Stomach (tissue), 19 donors: ENCODE measurements at places on chromosomes 5 and 9. TPM values are rescaled to one million over a fixed set of nuclear protein-coding genes. Genes with fewer than 3 reads are reported as not detected.
A peak's percentile ranks its signal among the peaks of the same experiment; 100 is the strongest.

DNA sequence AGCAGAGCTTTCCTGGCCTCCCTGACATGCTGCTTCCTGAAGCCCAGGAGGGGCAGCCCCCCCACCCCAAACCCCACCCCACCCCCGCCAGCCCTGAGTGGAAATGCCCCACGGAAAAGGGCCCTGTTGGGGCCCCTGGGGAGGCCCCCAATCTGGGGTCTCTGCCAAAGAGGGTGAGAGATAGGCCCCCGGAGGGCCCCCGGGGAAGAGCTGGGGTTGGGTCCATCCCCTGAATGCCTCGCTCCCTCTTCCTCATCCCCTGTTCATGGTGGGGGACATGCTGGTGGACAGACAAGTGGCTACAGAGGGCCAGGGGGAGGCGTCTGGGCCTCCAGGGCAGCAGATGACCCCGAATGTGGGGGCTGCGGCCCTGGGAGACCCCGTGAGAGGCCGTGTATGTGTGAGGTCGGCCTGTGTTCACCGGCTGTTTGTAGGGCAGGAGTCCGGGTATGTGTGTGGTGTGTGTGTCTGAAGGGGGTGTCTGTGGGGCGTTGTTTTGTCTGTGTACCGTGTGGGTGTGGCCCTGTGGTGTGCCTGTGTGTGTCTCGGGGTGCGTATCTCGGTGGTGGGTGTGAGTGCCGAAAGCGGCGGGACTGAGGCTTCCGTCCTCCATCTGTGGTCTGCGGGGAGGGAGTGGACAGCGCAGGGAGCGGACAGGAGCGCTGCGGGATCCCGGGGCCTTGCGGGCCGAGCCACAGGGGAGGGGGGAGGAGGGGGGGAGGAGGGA is 11.3 kb downstream of the C9orf50 start:
- DNase-seq: peak; percentile 87

- DNase-seq: no peak
These were observed 1672.0 kb upstream of the CDH9 start for GRCh38 chr5:28710360-28710759.

DNA sequence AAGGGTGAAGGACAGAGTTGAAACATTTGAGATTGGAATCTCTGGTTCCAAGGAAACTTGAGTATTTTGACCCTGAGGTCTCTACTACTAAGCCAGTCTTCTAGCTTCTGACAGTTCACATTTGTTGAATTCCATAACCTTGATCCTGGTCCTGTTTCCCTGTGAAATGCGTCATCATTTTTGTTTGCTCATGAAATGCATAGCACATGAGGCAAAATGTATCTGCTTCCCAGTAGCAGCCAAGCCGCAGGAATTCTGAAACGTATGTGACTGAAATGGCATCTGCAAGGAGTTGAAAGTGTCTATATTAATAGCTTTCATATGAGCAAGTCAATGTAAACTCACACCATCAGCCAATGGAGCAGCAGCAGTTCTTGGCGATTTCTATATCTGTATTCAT is 307.9 kb downstream of the CSNK1G3 start:
- DNase-seq: no peak

DNA sequence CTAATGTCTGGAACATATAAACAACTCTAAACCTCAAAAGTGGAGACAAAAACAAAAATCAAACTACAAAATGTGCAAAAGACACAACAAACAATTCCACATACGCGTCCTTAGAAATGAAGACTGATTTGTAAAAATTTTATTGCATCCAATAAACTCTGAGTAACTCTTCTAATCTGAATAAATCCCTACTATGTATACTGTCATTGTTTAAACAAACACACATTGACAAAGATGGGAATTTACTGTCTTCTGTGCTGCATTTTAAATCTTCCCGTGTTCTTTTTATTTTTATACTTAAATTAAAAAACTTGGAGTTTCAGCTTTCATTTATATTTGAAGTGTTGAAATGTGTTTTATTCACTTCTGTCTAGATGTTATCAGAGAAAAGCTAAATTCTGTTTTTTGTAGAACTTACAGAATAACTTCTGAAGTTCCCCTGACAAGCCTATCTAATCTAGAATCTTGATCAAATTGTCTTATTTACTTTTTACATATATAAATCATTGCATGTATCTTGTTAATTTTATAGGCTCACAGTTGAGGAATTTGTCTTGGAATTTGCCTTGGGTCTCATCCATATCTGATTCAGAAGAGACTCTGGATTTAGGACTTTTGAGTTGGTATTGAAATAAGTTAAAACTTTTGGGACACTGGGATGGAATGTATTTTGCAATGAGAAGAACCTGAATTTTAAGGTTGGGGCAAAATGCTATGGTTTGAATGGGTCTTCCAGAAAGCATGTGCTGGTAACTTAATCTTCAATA is 2064.4 kb upstream of the C9orf72 start:
- DNase-seq: no peak

DNA sequence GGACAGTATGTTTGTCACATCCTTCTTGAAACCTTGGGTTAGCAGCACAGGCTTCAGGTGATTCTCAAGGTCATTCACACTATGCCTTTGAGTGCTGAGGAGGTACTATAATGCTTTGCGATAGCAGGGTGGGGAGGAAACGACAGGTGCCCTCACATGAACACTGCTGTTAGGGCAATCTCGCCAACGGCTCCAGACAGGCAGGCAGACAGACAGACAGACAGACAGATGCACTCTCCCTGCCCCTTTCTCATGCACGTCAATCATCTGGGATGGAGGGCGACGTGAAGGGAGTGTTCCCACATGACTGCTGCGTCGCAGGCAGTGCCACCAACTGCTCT is 82.9 kb downstream of the RAPGEF1 start:
- DNase-seq: no peak

GRCh38 chr5:113760486-113760885 is 247.0 kb downstream of the YTHDC2 start:
- DNase-seq: no peak

GRCh38 chr5:173855162-173855994 is 32.8 kb upstream of the CPEB4 start:
- no peak for DNase-seq

DNA sequence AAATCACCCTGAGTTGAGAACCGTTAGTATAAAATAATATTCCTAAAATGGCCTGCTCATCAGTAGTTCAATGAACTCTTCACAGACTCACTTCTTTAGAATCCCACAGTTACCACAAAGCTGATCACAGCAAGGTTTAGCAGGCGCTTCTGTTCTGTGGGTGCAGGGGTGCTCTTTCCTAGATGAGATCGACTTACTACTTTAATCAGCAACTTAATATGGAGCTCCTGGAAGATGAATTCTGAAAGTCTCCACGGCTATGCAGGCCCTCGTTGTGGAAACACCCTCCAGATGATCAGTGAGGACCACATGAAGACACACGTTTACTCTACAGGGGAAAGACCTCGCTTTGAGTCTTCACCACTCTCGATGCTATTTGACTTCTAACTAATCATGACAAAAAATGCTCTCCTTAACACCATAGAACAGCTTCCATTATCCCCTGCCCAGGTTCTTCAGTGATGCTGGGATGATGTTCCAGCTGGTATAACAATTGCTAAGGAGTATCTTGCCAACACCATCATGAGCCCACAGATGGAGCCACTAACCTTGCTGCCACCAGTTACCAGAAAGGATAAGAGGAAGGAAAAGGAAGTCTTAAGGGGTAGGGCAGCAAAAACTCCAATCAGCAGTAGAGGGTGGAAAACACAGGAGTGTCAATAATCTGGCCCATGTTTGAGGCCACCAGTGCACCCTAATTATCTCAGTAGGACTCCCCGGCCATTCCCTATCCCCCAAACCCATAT is 17.9 kb upstream of the GPX8 start:
- no peak for DNase-seq

- no peak for DNase-seq
These were observed 232.7 kb downstream of the EFNA5 start for GRCh38 chr5:107437986-107438510.

DNA sequence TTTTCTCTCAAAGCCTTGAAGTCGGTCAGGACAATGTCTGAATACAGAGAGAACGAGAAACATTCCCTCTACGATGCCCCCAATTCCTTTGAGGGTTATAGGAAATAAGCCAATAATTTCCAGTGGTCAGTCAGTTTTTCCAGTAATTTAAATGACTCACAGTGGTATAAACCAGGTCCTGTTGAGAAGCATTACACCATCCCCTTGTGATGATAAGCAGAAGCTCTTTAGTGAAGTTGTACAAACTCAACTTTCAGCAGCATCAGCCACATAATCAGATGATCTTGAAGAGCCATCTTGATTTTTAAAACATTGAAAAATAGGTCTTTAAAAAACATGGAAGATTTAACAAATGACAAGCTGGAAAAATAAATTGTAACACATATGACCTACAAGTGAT is 173.9 kb upstream of the ZNF462 start:
- no peak for DNase-seq

- DNase-seq: no peak
These were observed 6.9 kb upstream of the PTGDS start for GRCh38 chr9:136970361-136970760.

Gene POLR3G
- total RNA-seq: not detected

Gene CCDC69
- total RNA-seq: 62.0 TPM

Gene RBM18
- 1.8 TPM for total RNA-seq

Gene CA9
- 81.7 TPM for total RNA-seq
